ENCODE measurements at places on chromosomes 11 and 22.
A peak's percentile ranks its signal among the peaks of the same experiment; 100 is the strongest.

DNA sequence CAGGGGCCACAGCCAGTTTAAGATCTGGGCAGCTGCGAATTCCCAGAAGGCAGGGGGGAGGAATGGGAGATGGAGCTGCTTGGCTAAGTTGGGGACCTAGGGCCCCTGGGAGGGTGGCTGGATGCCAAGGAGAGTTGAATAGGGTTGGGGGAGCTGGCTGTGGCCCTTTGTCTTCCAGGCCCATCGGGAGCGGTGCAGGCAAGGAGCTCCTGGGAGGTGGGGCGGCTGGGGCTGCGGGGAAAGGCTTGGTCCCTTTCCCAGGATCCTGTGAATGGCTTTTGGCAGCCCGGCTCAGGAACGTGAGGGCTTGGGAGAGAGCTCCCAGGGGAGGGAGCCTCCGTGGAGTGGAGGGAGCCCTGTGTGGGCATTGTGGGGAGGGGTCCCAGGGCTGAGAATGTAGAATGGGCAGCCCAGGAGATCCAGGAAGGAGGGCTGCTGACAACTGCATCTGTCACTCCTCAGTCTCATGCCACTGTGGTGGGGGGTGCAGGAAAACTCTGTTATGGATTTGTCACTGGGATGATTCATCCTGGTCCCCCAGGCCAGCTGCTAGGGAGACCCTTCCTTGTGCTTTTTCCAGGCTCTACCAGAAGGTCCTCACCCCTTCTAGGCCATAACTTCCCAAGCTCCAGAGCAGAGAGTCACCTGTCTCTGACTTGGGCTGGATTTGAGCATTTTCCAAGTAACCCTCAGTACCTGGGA, 6.0 kb downstream of the FREY1 start:
- DNase-seq: no peak

- no peak for DNase-seq
Observed at GRCh38 chr11:14390669-14391068, 31.7 kb upstream of the RRAS2 start.

GRCh38 chr11:75625021-75625420, 43.8 kb downstream of the MAP6 start:
- DNase-seq: no peak

- no peak for DNase-seq
Observed at GRCh38 chr11:89521294-89521693, 30.1 kb upstream of the NOX4 start.

- no peak for DNase-seq
Observed at GRCh38 chr11:68036141-68036716, 2.6 kb upstream of the TCIRG1 start.

DNA sequence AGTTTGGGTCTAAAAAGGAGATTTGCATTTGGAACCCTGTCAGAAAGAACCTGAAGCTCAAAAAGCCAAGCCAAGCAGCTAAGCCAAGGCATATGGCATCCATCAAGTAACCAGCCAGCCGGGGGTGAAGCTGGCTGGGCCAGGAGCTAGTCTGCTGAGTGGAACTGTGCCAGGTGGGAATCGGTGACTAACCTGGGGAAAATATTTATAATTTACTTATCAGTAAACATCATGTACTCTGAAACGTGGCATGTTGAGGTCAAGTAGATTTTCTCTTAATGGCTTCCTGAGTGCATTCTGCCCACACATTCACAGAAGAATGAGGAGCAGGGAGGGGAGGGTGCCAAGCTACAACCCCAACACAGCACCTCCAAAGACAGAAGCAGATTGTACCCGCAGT, 70.5 kb upstream of the SESN3 start:
- no peak for DNase-seq

DNA sequence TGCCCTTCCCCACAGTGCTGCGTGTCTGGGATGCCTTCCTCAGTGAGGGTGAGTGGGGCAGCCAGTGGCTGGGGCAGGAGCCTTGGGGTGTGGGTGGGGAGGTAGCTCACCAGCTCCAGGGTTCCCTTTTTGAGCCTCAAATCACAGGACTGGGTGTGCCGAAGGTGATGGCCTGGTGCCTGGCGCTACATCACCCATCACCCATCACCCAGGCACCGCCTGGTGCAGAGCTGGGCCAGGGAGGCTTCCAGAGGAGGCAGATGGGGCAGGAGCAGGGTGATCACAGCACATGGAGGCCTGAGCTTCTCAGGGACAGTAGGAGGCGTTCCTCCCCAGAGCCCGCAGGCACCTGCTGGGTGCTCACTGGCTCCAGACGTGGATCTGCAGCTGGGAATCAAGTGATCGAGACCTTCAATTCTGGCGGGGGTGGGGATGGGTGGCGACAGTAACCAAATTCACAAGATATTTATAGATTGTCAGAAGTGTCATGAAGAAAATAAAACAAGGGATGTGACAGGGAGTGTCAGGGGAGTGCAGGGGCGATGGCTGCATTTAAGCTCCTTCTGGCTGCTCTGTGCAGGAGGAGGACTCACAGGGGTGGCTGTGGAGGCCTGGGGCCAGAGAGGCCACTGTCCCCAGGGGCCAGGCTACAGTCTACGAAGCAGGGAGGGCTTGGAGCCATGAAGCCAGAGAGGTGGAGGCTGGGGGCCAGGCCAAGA, 3.2 kb downstream of the TBC1D10C start:
- DNase-seq: no peak

- no peak for DNase-seq
Observed at GRCh38 chr22:42214633-42215415, 55.6 kb downstream of the TCF20 start.

GRCh38 chr11:71474771-71475483, 21.9 kb downstream of the NADSYN1 start:
- DNase-seq: no peak

GRCh38 chr11:119288219-119288618, 28.7 kb downstream of the MCAM start:
- DNase-seq: no peak

- no peak for DNase-seq
Observed at GRCh38 chr11:131855320-131855719, 484.9 kb downstream of the NTM start.

DNA sequence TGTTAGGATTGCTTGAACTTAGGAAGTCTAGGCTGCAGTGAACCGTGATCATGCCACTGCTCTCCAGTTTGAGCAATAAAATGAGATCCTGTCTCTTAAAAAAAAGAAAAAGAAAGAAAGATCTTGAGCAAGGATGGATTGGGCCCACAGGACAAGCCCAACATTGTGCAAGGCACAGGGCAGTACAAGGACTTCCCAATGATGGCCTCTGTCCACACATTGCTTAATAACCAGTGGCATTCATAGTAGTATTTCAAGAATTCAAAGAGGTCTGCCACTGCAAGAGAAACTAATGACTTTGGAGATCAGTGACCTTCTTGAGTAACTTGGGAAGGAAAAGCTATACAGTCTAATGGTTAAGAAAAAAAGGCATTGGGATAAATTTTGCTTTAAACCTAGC, 44.6 kb downstream of the SEZ6L start:
- DNase-seq: no peak

- DNase-seq: no peak
Observed at GRCh38 chr11:82771781-82772180, 38.1 kb upstream of the FAM181B start.

DNA sequence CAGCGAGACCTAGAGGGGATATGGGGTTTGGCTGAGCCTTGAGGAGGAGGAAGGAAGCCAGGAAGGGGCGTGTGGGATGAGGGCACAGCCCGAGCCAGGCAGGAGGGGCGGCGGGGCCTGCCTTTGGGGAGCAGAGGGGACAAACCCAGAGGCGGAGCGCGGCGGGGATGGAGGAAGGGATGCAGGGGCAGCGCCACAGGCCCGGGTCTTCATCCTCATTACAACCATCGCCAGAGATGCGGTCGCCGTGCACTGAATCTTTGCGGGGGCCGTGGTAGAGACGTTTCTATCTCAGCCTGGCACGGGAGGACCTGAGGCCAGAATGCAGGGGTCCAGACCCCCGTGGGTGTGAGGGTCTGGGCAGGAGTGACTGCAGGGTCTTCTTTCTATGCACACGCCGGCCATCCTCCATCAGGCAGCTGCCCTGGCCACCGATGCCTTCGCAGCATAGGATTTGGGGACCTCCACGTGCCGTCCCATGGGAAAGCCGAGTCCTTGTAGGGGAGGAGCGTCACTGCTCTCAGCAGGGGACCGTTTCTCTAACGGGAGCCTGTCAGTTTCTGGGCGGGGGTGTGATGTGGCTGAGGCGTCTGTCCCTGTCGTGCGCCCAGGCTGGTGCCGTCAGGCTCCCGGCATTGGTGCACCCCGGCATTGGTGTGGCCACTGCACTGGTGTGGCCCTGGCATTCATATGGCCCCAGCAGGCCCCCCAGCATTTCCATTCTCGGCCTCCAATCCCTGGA, 1267.9 kb downstream of the BRD1 start:
- DNase-seq: no peak

DNA sequence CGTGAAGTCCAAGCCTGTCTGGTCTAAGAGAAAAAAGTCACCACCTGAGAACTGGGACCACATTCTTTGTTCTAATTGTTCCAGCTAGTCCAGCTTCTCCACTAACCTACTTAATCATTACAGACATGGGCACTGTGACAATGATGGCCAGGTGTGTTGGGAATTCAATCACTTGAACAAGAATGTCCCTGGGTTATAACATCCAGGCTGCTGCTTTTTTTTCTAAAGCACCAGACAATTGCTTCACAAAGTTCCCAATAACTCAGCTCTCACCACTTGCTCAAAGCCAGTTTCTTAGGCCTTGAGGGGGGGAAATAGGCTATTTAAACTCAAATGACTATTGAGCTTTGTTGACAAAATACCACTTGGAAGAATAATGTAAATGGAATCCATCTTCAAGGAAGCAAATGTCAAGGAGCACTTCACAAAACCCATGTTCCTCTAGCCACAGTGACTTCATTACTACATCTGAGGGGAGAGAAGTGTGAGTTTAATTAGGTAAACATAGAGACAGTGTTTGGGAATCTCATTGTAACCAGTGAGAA, 80.3 kb downstream of the ME3 start:
- peak; percentile 16 for DNase-seq

GRCh38 chr22:42303396-42304323, 33.2 kb upstream of the TCF20 start:
- DNase-seq: no peak

DNA sequence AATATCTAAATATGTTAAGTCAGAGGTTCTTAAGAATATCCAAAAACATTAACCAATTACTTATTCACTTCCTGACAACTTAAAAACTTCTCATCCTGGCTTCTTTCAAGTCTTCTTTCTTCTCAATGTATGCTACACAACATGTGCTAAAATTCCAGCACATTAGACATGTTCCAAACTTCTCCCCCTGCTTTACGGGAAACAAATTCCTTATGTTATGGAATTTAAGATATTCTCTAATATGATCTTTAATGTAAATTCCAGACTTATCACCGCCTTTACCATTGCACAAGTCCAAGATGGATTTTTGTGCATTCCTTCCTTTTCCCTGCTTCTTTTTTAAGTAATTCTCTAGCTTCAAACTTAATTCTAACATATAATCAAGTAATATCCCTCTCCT, 964.5 kb upstream of the CHORDC1 start:
- DNase-seq: no peak

GRCh38 chr22:42414565-42415303, 17.5 kb downstream of the NFAM1 start:
- no peak for DNase-seq

DNA sequence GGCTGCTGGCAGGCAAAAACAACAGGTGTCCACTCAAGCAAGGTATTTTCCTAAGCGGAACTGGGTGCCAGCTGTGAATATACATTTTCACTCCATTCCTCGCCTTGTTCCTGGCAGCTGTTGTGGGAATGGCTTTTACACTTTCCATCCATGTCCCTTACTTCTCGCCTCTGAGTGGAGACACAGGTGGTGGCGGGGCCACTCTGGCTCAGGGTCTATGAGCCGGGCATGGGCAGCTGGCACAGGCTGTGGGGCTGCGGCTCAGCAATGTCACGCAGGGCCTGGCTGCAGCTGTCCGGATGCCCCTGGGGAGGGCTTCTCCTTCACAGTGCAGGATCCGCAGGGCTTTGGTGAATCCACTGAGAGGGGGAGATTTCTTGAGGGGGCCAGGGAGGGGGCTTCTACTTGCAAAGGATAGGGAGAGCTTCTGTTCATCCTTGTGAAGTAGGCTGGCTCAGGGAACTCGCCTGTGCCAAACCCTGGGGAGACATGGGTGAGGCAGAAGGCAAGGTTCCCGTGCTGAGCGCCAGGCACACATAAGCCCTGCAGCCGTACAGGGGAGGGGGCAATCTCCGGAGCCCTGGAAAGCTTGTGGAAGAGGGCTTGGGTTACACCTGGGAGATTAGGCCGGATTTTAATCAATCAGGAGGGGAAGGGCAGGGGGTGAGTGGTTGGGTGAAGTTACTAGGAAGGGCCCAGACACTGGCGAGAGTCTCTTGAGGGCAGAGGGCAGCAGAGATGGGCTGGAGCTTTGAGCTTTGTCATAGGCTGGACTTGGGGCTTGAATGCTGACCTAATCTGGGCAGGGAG, 45.7 kb downstream of the KCNQ1OT1 start:
- peak; percentile 5 for DNase-seq

- no peak for DNase-seq
Observed at GRCh38 chr11:132237781-132238180, 867.4 kb downstream of the NTM start.

DNA sequence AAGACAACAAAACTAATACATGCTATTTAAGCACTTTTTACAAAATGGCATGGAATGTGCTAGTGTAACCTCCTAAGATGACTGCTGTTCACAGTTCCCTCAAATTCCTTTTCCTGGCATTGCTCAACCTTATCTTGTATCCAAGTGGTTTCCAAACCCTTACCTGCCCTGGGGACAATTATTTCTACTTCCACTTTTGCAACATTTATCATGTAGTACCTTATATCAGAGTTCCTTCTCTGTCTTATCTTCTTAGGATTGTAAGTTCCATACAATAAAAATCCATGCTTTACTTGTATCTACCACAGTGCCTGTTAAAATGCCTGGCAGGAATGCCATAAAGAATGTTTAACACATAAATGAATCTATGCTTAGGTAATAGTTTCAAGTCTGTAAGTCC, 109.2 kb upstream of the MTMR2 start:
- no peak for DNase-seq

GRCh38 chr11:72684236-72684912, 10.2 kb upstream of the PDE2A start:
- peak; percentile 90 for DNase-seq

DNA sequence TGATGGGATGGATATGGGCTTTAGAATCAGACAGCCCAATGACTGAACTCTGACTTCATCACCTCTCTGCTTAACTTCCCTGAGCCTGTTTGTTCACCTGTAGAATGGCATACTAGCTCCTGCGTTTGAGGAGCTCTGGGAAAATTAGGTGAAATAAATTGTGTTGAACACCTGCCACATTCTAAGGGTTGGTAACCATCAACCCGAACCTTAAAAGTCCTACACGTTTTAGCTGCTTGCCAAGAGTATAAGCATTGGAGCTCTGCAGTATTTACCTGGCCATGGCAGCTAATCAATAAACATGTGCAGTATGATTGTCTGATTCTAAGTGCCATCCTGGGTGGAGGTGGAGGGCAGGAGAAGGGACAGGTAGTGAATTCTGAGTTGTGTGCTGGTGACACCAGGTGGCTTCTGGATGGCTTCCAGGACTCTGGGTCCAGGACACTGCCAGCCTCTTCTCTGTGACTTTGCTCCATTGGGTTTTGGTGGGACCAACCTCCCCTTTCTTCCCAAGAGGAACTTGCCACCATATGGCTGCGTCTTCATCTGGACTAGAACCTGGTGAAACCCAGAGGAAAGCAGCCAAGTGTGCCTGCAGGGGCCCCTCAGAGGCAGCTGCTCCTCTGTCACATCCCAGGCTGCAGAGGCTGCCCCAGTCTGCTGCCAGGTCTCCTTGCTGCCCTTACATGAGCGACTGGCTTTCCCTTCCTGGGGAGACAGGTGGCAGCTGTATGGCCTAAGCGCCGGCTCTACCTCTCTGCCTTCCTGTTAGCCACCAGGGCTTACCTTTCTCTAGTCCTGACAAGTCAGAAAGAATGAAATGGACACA, 85.6 kb downstream of the CACNG2 start:
- DNase-seq: no peak
